ENCODE measurements at places on chromosomes 7 and 10.

GRCh38 chr7:76315364-76315763 lies 12.9 kb downstream of the HSPB1 start:
- DNase-seq, result no peak

DNA sequence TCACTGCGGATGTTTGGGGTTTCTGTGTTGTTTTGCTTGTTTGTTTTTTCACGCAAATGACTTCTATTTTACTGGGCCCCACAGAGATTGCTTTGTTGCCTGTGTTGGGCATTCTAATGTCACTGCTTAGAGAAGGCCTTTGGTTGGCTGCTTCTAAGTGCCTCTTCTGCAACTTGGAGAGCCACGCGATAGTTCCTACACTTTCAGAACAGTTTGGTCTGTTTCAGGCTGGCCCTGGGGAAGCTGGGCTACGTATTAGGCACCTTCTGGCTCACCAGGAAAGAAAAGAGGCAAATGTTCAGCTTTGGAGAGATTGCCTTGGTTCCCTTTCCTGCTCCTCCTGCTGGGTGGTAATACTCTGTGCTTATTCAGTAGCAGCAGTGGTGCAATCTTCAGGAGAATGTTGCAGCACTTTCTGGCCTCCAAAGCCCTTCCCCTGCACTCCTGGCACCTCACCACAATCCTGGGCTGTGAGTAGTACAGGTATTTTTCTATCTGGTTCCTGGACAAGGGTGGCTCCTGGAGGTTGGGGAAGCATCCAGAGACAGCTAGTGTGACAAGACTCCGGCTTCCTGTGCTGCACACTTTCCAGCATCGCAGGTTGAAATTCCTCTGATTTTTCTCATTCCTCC lies 1.2 kb downstream of the ANTXRL start:
- DNase-seq, result no peak

DNA sequence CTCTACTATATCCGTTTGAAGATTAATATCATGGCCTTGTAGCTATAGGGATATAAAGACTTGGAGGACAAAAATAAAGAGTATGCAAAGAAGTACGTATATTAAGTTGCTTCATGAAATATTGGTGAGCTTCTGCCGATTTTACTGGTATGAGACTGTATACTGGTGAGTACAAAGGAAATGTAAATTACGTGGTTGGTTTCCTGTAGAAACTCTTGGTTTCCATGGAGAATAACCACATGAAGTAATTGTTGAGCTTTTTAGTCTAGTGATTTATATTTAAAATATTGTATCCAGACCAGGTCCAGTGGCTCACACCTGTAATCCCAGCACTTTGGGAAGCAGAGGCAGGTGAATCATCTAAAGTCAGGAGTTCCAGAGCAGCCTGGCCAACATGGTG lies 32.2 kb upstream of the GLI3 start:
- no peak for DNase-seq

- peak; percentile 5 for DNase-seq
These were observed 46.2 kb downstream of the TMEM60 start for GRCh38 chr7:77752016-77752415.

DNA sequence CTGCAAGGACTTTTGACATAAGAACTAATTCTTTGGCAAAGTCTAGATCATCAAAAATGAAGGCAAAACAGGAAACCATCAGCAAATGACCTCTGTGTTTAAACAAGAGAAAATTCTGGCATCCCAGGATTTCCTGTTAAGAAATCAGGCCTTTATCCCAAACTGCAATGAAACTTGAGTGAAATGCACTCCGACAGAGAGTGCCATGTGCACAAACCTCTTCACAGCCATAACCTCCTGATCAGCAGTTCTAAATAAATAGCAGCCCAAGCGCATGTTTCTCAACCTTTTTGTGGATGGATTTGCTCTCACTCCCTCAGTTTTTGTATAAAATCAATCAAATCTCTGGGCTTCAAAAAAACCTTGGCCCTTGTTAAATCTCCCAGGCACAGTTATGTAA lies 107.7 kb upstream of the EEPD1 start:
- DNase-seq, result no peak

- peak; percentile 37 for DNase-seq
These were observed 27.8 kb downstream of the NKX2-3 start for GRCh38 chr10:99560277-99561126.

DNA sequence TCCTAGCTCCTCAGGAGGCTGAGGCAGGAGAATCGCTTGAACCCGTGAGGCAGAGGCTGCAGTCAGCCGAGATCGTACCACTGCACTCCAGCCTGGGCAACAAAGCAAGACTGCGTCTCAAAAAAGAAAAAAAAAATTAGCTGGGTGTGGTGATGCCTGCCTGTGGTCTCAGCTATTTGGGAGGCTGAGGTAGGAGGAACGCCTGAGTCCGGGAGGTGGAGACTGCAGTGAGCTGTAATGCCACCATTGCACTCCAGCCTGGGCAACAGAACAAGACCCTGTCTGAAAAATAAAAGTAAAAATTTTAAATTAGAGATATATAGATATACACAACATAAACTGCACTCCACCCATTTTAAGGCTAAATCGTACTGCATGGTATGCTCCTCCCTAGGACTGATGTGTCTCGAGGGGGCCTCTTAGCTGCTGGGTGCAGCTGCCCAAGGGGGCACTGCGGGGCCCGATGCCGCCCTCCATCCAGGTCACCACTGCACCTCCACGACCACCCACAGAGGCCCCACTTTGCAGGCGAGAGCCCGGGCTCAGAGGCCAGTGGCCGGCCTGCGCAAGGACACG lies 40.9 kb upstream of the FOXK1 start:
- DNase-seq, result no peak

DNA sequence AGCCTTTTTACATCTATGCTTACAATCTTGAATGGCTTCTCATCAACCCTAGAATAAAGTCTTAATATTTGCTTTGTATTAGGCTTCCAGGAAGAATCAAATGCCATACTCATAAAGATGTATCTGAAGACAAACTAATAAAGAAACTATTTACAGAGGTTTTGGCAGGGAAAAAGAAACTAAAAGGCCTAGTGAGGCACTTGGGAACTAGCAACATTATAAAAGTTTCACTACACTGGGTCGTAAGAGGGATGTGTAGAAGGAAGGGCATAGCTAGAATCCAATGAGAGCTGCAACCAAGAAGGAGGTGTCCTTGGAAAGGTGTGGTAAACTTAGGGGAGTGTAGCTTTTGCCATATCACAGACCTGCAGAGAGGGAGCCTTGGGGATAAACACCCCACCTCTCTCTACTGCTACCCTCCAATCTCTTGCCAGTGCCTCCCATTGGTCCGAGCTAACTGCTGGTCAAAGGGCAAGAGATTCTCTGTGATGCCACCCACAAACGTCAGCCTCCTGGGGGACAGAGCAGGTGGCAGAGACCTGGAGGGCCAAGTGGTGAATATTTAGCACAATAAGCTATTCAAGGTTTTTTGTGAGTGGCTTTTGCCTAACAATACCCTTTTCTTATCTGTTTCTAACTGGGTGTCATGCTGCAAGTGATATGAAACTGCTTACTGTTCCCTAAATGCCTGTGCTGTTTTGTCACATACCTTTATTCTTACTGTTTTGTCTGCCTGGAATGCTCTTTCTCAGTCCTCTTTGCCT lies 60.7 kb downstream of the CPED1 start:
- DNase-seq, result no peak

GRCh38 chr7:135711139-135711469 lies 16.9 kb downstream of the SLC13A4 start:
- no peak for DNase-seq

GRCh38 chr10:110354322-110354766 lies 49.6 kb upstream of the SMNDC1 start:
- DNase-seq, result peak; percentile 80

- DNase-seq, result no peak
These were observed 75.8 kb upstream of the MRLN start for GRCh38 chr10:59829024-59829423.
